ENCODE measurements at places on chromosomes 4 and X. TPM values are rescaled to one million over a fixed set of nuclear protein-coding genes. Genes with fewer than 3 reads are reported as not detected.

The STK32B gene
- total RNA-seq = 29.6 TPM

The HPGDS gene
- not detected for total RNA-seq

The MAML3 gene
- total RNA-seq = 3.7 TPM

The MAGEB2 gene
- total RNA-seq = not detected

The MAMLD1 gene
- 1.5 TPM for total RNA-seq

The ZRSR2 gene
- total RNA-seq = 3.1 TPM

The GNPDA2 gene
- total RNA-seq = 13.4 TPM

The ZCCHC18 gene
- total RNA-seq = 4.6 TPM

The VEGFD gene
- 0.44 TPM for total RNA-seq

The SHROOM2 gene
- 3.7 TPM for total RNA-seq

The YY2 gene
- total RNA-seq = 3.6 TPM

The ODAPH gene
- total RNA-seq = not detected

The ESX1 gene
- total RNA-seq = not detected

The ADGRG2 gene
- total RNA-seq = not detected

The FRAS1 gene
- 1.3 TPM for total RNA-seq

The C1GALT1C1 gene
- total RNA-seq = 38.4 TPM

The PTPN13 gene
- total RNA-seq = 0.31 TPM
